Gastroesophageal sphincter (tissue), 4 donors: ENCODE measurements at places on chromosomes 1 and 21.
A peak's percentile ranks its signal among the peaks of the same experiment; 100 is the strongest.

DNA sequence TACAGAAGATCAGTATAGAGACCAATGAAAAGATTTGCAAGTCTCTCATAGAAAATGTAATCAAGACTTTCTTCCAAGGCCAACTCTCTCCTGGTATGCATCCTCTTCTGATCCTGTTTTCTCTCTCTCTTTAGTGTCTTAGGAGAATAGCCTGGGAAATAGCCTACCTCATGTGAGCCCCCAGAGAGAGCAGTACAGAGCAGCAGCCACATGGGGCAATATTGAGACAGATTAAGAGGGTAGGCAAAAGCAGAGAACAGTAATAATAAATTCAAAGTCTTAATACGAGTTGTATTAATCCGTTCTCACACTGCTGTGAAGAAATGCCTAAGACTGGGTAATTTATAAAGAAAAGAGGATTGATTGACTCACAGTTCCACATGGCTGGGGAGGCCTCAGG is 61.4 kb downstream of the RNASEL start:
- no peak for ATAC-seq

DNA sequence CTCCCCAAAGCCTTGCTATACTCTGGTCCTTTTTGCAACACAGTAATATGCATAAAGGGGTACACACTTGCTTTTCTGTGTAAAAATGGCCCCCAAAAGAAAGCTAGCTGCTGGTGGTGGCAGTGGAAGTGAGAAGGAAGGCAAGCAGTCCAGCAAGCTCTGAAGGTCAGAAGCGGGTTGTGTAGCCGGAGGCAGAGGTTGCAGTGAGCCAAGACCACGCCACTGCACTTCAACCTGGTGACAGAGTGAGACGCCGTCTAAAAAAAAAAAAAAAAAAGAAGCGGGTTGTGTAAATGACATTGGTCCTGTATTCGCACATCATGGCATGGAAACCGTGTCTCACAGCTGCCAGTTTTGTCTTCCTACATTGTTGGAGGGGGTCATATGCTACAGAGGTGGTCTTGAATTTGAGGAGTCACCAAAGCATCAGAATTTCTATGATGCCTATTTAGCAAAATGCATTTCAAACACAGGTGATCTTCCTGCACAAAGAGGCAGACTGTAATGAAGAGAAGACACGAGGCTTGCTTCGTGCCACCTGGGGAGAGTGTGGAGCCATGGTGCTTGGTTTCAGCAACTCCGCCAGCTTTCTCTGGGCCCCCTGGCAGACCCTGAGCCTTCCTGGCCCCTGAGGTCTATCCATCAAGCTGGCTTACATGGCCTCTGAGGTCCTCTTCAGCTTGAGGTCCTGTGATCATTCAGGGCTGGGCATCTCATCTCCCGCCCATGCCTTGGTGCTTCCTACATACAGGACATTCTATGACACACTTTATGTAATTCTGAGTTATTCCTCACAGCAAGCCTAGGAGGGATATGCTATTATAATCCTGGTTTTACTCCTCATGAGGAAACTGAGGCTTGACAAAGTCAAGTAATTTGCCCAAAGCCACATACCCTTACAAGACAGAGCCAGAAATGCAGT is 71.0 kb downstream of the TOMM20 start:
- ATAC-seq, result no peak

DNA sequence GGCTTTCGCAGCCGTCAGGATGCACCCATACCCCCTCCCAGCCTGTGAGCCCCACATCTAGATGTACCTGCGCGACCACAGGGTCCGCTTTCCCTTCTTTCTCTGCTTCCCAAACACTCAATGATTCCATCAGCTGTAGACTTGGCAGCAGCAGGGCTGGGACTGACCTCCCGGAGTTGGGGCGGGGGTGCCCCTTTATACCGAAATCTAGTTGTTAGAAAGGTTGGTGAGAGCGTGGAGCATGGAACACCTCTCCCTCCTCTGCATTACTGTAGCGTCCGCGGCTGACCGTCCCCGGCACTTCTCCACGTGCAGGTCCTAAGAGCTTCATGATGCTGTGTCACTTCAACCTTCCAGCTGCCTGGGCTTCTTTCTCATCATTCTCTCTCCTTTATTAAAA is 21.1 kb upstream of the ACTRT2 start:
- ATAC-seq, result no peak

DNA sequence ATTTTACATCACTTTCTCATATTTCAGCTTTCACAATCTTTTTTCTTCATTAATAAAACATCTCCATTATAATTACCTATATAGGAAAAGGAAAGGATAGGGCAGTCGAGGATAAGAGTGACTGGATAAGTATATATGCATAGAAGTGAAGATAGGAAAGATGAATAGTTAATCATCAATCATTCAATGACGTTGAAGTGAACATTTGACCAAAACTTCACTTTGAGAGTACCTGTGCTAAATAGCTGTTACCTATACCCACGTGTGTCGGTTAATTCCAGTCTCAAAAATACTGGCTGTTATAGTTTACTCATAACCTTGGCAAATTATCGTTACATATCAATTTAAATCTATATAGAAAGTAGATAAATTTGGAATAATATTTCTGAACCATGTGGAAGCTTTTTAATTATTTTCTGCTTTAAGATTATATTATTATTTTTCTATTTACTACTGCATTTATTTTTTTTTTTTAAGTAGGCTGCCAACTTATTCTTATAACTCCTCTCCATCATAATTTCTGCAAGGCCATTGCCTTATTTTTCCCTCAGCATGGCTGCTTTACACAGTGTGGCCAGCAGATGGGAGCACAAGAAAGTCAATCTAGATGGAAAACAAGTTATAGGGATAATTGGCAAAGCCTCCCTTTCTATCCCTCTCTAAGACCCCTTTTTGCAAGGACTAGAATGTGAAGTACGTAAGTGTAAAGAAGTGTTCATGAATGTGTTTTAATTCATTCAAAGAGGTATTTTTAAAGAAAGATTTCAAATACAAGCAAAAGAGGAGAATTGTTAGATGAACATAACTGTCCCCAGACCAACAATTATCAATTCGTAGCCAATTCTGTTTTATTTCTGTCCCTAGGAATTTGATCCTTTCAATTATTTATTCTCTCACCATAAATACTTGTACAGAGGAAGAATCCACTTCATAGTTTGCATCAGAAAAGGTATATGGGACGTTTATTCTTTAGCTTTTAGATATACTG is 290.4 kb downstream of the KCNT2 start:
- ATAC-seq, result no peak

- ATAC-seq, result no peak
Observed at GRCh38 chr1:171188388-171189266, 3.5 kb downstream of the FMO2 start.

DNA sequence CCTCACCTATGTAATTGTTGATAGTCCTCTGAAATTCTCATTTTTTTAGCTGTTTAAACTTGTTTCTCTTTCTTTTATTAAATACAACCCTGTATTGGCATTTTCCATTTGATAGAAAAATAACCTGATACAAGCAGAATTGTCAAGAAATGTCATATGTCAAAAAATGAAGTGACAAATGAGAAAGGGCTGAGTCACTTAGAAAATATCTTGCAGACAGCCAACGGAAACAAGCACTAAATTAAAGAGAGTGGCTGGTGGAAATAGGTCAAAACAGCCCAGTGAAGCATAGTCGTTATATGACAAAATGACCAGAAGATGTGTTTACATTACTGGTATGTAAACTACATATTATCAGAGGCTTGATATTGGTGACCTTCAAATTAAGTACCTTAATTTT is 484.4 kb downstream of the PLA2G4A start:
- ATAC-seq, result no peak

DNA sequence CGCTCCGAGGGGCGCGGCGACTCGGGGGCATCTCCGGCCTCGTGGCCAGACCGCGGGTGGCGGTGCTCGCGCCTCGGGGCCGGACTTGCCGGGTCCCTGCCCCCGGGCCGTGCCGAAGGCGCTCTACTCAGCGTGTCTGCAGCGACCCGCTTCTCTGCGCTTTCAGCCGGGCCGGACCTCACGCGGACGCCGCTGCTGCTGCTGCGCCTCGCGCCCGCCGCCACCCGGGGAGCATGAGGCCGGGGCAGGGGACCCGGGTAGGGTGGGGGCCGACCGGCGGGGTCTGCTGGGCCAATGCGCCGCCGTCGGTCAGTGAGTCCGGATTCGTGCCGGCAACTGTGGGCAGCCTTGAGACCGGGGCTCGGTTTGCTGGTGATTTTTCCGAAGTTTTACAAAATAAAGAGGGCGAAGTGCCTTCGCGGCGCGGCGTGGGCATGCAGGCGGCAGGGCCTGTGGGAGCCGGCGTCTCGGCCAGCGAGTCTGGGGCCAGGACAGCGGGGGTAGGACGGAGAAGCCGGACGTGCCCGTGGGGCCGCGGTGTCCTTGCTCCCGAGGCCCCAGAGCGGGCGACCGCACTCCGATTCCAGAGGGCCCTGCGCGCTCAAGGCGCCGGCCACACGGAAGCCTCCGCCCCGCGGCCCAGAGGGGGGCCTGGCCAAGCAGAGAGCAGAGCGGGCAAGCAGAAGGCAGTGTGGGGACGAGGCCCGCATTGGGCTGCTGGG is 749 bp downstream of the FAM163A start:
- no peak for ATAC-seq

DNA sequence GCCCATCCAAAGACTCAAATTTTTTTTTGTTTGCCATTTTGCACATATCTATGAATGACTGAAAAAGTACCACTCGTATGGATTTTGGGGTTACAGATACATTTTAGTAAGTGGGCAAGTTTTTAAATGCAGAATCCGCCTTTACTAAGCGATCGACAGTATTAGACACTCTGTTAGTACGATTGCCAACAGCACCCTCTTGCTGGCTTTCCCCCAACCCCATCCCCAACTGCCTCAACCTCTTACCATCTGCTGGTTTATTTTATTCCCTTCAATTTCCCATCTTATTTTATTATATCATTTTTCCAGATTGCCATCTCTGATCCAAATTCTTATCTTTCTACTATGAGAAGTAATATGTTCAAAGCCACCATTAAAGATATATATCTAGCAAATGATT is 244.8 kb downstream of the LRRIQ3 start:
- ATAC-seq, result no peak

- ATAC-seq, result peak; percentile 56
Observed at GRCh38 chr1:223738465-223739365, 26.4 kb downstream of the CAPN2 start.

DNA sequence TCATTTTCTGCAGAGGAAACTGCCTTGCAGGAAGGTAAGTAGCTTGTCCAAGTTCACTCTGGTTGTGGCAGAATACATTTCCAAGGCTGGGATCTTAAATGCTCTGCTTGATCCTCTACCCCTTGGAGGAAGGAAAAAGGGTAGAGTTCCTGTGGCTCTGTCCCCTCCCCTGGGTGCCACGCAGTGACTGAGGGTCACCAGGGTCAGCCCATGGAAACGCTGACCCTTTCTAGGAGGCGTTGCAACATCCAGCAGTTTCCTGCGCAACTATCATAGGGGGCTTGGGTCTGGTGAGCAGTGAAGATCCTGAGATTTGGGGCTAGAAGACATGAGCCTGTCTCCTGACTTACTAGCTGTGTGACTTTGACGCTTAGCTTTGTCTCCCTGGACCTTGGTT is 29.4 kb upstream of the EPS8L3 start:
- no peak for ATAC-seq

DNA sequence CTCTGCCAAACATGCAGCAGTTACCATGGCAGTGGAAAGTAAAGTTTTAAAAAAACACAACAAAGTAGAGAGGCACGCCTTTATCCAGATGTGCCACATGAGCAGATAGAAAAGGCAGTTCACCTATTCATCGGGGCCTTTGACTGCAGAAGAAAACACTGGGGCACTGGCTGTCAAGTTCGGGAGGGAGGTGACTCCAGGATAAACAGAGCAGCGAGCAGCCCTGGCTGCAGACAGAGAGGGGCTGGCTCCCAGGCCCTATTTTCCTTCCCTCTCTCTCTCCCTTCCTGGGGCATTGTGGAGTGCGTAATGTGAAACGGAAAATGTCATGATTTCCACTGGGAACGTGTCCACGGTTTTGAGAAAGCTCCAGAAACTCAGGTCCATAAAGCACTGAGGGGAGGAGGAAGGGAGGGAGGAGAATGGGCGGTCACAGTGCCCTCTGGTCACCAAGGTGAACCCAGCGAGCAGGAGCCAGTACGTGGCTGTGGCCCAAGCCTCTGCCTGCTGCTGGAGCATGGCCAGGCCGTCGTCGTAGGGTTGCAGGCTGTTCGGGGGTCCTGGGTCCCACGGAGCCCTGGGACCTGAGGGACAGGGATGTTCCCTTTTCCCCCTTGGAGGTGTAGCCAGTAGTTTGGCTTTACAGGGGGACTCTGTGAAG is 114.7 kb upstream of the IRF2BP2 start:
- ATAC-seq, result peak; percentile 52

DNA sequence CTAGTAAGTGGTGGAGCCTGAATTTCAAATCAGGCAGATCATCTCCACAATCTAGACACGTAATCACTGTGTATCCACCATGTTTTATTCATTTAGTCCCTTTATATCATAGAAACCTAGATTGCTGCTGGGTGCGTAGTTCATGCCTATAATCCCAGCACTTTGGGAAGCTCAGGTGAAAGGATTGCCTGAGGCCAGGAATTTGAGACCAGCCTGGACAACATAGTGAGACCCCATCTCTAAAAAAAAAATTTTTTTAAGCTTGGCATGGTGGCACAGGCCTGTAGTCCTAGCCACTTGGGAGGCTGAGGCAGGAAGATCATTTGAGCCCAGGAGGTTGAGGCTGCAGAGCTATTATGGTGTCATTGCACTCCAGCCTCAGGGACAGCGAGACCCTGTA is 10.1 kb downstream of the MED18 start:
- no peak for ATAC-seq

DNA sequence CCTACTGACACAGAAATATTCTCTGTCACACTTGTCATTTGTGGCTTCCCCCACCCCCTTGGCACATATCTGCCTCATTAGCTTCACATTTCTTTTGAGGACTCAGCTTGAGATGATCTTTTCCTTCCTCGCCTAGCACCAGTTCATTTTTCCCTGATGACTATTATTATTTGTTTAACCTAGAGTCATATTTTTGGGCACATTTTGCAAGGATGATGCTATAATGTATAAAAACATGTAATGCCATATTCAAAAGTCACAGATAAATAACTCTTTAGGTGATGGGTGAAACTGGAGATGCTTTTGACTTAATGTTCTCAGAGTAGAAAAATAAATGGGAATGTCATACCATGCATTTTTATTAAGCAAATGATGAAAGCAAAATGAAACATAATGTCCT is 202.7 kb downstream of the BACH1 start:
- no peak for ATAC-seq

DNA sequence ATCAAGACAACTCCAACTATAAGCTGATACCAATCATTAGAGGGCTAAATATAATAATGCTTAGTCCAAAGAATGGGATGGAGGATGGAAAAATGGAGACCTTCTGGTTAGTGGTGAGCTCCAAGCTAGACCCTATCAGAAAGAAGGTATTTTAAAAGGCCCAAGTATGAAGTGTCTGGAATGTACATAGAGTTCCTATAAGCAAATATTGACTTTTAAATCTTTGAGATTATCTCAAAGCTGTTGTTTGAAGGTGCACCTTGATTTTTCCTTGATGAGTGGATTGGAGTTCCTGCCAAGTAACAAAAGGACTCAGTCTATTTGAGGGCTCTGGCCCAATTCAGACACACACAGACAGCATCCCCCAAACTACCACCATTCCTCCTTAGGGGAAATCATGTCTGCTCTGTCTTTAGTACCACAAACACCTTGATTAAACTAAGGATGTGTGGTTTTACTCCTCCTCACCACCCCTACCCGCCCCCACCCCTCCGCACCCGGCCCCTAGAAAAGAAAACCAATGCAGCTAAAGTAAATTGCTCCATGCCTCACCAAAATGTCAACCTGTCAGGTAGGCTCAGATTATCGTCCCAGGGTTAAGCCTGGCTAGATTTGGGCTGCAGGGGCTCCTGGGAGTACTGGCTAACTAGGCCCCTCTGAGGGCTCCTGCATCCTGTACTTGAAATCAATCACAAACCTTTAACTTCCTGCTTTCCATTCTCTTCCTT is 59.4 kb downstream of the CDC7 start:
- no peak for ATAC-seq
